ENCODE measurements at places on chromosomes 7 and 10. TPM values are rescaled to one million over a fixed set of nuclear protein-coding genes. Genes with fewer than 3 reads are reported as not detected.

Gene FAM25G
- total RNA-seq = not detected

Gene ADRA2A
- total RNA-seq = 4.2 TPM

Gene EBLN1
- total RNA-seq = not detected

Gene SFMBT2
- total RNA-seq = 1.2 TPM

Gene OR2A5
- not detected for total RNA-seq

Gene PRLHR
- total RNA-seq = not detected

Gene LRIT1
- not detected for total RNA-seq

Gene LHFPL3
- not detected for total RNA-seq

Gene MOGAT3
- total RNA-seq = not detected

Gene HOXA2
- 0.79 TPM for total RNA-seq

Gene SH2D4B
- total RNA-seq = not detected

Gene CPA4
- total RNA-seq = 0.92 TPM

Gene CDCA7L
- 12.9 TPM for total RNA-seq

Gene SKIDA1
- total RNA-seq = 0.66 TPM

Gene ERVW-1
- not detected for total RNA-seq

Gene PIP
- not detected for total RNA-seq

Gene GPC2
- 0.99 TPM for total RNA-seq

Gene SRRM3
- not detected for total RNA-seq

Gene STOX1
- total RNA-seq = 0.06 TPM

Gene LRRC17
- total RNA-seq = 207 TPM

Gene PTER
- total RNA-seq = 11.5 TPM

Gene ITPRID1
- not detected for total RNA-seq

Gene TUBAL3
- total RNA-seq = not detected

Gene AKR1C4
- not detected for total RNA-seq

Gene STAG3
- total RNA-seq = 1.1 TPM

Gene CYP26C1
- 0.06 TPM for total RNA-seq

Gene ITGB8
- total RNA-seq = 5.7 TPM

Gene HOXA7
- not detected for total RNA-seq

Gene TAC1
- total RNA-seq = not detected

Gene CD36
- 0.13 TPM for total RNA-seq

Gene LSM5
- total RNA-seq = 19.2 TPM

Gene ANKRD61
- total RNA-seq = 0.26 TPM

Gene CPN1
- total RNA-seq = not detected

Gene CDC14C
- not detected for total RNA-seq

Gene SEC31B
- total RNA-seq = 2.7 TPM

Gene TMEM236
- total RNA-seq = 0.06 TPM

Gene CREB5
- total RNA-seq = 4.4 TPM

Gene ZNF467
- 0.26 TPM for total RNA-seq

Gene CACNB2
- total RNA-seq = 0.31 TPM

All from aortic smooth muscle cell (primary cell).